ENCODE measurements at places on chromosomes 11 and 22. TPM values are rescaled to one million over a fixed set of nuclear protein-coding genes. Genes with fewer than 3 reads are reported as not detected.
A peak's percentile ranks its signal among the peaks of the same experiment; 100 is the strongest.

Gene CRYBB2
- not detected for total RNA-seq

Gene ABTB2
- total RNA-seq, result 6.8 TPM

Gene RIMBP3B
- 0.25 TPM for total RNA-seq

DNA sequence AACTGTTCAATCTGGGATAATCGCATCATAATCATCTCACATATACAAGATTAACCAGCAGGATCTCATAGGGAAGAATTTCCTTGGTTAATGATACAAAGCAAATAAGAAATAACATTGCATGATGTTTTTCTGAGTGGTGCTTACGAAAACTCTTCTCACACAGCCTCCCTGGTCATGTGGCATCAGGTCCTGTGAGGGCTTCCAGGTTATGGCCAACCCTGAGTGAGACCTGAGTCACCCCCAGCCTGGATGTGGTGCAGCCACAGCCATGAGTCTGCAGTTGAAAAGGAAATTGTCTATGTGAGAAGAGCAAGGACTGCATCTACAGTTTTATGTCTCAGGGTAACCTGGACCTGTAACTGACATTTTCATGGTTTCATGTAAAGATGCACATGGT lies 90.5 kb upstream of the XKR3 start:
- no peak for DNase-seq

DNA sequence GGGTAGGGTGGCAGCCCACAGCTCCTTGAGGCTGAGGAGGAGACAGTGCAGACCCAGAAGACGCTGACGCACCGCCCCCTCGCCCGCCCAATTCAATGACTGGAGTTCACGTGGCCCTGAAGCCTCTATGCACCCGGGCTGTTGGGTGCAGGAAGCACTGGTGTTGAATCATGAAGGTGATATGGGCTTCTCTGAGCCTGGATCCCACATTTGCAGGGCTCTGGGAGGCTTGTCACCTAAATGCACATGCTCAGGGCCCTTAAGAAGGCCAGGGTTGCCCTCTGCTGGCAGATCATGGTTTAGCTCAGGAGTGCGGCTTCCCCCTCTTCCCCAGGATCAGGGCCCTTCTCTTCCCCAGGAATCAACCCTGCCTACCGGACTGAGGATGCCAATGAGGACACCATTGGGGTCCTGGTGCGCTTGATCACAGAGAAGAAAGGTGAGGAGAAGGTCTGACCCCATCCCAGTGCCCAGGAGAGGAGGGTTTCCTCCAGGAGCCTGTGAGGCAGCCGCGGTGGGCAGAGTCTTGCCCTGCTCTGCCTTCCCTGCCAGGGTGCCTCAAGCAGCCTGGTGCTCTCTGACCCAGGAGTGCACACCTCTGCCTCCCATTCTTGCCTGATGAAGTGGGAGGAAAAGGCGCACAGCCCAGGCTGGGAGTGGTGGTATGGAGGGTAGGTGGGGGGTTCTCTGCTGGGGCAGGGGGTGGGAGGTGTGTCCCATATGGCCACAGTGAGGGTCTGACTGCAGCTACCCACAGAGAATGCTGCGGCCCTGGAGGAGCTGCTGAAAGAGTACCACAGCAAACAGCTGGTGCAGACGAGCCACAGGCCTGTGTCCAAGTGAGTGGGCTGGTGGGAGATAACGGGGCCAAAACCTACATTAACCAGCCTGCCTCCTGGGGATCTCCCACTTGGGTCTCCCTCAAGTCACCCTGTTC lies 17.5 kb downstream of the RELT start:
- peak; percentile 41 for DNase-seq

DNA sequence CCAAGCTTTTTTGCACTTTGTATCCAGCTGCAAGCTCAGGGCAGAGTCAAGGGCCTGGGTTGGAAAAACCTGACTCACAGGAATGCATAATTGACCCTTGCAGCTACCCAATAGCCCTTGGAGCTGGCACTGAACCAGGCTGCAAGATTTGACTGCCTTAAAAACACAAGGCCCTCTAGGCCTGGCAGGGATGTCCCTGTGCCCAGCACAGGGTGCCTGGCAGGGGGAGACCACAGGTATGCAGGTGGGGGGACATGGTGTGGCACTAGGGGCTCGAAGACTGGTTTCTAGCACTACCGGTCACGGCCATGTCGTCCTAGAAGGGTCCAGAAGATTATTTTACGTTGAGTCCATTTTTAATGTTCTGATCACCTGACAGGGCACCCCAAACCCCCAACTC lies 30.2 kb downstream of the SBF1 start:
- peak; percentile 6 for DNase-seq

- DNase-seq, result peak; percentile 65
These were observed at the start of gene APOBEC3C for GRCh38 chr22:39013942-39014722. APOBEC3C (plus strand) TSS chr22:39014257; CDS start chr22:39014363, 106 bp downstream.

GRCh38 chr11:126989942-126990715 lies 10.4 kb downstream of the KIRREL3 start:
- DNase-seq, result peak; percentile 18

Data from HCT116 (cell line).